ENCODE measurements at places on chromosomes 5 and 9.

DNA sequence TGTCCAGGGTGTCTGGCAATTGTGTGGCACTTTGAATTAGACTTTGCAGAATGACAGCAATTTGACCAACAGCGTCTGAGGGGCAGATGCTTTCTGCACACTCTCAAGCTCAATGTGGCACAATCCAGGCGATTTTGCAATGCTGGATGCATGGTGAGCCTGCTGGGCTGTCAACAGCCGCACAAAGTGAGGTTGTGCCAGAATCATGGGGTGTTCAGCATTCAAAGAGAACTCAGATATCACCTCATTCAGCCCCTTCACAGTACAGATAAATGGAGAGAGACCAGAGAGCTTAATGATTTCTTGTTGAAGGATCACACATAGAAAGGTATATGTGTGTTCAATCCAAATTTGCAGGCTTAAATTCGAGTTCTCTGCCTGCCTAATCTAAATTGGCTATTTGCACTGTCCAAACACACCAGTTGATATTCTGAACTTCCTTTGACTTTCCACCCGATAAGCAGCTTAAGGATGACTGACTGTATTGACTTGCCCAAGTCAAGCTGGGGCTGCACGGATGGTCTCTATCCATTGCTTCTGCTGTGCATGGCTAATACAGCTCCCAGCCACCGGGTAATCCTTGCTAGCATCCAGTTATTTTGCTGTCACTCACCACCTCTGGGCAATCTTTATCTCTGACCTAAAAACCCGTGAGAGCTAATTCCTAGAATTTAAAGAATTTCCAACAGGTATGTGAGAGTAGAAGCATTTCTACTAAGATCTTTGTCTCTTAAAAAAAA lies 157.9 kb upstream of the TAS2R1 start:
- DNase-seq: no peak

DNA sequence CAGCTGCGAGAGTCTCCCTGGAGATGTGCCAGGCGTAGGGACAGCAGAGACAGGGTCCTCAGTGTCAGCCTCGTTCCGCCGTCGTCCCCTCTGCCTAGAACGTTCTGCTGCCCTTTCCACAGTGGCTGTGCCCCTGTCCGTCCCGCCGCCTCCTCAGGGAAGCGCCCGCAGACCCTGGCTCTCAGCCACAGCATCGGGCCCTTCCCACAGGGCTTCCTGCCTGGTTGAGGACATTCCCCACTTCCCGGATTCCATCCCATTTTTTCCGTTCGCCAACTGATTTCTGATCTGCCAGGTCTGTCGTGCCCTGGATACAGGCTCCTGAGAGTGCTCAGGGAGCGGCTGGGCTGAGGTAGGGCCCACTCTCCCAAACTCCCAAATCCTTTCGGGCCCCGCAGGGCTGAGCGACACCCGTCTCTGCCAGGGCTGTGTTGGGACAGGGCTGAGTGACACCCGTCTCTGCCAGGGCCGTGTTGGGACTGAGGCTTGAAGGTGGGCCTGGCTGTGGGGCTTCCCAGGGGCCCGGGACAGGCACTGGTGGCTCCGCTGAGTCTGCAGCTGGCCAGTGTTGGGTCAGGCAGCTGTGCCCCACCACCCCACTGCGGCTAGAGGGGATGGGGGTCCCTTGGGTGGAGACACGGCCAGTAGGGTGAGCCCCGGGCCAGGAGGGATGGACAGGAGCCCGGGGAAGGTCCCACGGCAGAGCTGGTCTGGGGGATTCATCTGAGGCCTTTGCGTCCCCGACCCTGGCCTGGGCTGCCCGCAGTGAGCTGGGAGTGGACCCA lies 15.9 kb downstream of the DNLZ start:
- DNase-seq: no peak

DNA sequence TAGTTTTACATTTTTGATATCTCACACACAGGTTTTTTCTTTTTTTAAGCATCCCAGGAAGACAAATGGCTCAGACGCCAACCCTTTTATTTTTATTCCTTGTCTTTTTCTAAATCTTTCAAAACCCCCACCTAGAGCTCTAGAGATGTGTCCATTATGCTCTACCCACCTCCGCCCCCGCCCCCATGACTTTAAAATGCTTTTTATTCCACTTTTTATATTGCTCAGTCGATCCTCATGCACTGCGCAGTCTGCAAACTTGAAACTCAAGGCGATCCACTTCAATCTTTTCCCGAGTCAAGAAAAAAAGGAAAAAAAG lies 411 bp upstream of the MAT2B start:
- DNase-seq: no peak

- DNase-seq: no peak
Observed at GRCh38 chr9:124526174-124526573, 19.0 kb upstream of the NR5A1 start.

DNA sequence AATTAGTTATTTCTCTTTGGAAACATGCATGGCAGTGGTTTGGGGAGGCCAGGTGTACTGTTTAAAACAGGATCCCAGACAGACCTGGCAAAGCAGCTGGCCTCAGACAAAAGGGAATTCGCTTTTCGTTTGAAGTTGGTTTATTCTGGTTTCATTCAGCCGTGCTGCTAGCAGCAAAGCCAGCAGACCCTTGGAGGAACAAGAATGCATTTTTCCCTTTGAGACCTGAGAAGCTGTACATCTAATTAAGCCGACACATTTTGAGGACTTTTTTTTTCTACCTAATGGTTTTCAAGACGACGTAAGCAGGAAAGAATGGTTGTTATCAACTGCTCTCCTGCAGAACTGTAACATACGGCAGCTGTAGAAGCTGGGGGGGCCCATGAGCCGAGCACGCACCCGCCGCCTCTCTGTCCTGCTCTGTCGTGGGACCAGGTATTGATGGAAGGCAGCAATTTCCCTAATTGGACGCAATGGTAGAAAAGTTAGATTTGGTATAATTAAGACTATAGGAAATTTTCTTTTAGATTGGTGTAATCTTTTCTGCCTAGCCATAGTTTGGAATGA lies 13.6 kb downstream of the PLEKHG4B start:
- no peak for DNase-seq

GRCh38 chr9:119986713-119987112 lies 593.3 kb downstream of the CDK5RAP2 start:
- DNase-seq: no peak

DNA sequence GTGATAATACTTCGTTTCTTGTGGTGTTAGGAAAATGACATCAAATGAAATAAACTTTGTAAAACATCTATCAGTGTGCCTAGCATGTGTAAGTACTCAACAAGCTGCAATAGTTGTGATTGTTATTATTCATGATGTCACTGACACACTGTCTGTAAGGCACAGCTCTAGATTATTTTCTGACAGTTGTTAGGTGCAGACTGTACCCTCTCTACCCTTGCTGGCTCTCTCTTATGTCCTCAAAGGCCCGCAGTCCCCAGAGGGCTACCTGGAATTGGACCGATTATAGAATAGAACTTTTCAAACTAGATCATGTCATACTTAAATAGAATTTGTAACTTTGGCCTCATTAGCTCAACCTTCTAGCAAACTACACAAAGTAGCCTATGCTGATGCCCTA lies 65.9 kb upstream of the VCAN start:
- DNase-seq: no peak

DNA sequence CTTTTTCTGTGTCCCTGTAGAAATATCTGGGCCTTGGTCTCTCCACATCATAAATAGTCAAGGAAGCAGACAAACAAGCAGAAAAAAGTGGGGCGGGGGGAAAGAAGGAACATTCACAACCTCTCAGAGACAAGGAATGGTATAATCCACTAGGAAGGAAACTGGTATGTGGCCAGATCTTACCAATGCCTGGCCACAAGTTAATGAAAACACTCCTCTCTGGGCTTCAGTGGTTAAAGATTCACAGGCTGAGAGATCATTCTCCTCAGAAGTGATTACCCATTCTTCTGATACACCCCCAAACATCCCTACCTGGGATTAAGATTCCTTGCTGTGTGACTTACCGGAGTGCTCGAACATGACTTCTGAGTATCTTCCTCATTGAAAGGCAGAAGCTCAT lies 290.6 kb downstream of the MARCHF11 start:
- peak; percentile 71 for DNase-seq

GRCh38 chr9:91949392-91949945 lies 559 bp downstream of the ROR2 start:
- DNase-seq: no peak

DNA sequence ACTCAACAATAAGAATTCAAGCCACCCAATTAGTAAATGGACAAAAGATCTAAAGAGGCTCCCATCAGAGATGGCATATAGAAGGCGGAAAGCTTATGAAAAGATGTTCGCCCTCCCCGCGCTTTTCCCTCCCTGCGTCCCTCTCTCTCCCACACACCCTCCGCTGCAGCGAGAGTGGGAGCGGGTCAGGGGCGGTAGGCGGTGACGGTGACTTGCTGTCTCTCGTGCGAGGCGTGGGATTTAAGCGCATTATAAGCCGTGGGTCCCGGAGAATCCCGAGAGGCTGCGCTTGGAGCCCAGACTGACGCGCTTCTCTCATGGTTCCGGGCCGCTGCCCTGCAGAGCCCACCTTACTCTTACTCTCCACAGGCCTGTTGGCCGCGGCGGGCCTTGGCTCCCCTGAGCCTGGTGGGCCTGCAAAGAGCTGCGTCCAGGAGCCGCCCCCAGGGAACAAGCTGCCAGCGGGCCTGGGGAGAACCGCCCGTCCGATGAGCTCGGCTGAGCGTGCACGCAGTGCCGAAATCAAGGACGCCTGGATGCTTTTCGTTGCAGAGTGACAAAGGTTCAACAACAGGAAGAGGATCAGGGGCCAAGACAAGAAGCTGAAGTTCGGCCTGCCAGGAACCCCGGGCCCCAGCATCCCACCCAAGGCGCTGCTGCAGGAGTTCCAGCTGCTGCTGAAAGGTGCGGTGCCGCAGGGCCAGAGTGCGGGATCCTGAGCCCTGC lies 42.6 kb upstream of the BICD2 start:
- DNase-seq: no peak

DNA sequence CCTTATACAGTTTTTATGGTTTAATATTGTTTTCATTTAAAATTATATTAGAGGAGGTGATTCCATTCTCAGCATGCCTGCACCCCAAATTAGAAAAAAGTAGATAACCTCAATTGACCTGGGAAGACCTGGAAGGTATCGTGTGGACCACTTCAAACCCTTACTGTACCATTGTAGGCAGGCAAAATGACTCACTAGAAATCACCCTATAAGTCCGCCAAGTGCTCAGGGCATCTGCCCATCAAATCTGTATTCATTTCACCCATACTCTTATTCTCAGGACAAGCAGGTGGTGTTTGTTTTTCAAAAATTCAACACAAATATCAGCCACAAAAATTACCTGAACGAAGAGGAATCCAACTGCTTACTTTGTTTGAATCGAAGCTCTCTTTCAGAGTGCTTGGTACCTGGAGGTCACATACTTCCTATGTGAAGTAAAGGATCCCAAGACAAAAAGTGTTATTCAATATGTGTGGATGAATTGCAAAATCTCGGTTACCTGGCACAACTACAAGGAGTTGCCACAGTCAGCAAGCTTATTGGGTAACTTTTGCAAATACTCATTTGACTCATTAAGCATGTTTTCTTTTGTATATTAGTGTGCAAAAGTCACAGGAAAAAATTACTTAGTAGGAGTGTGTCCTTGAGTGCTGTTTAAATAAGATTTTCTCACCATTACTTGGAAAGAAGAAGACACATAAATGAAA lies 216.2 kb downstream of the ENC1 start:
- DNase-seq: no peak

- DNase-seq: no peak
Observed at GRCh38 chr5:34507933-34508332, 148.2 kb upstream of the RAI14 start.

DNA sequence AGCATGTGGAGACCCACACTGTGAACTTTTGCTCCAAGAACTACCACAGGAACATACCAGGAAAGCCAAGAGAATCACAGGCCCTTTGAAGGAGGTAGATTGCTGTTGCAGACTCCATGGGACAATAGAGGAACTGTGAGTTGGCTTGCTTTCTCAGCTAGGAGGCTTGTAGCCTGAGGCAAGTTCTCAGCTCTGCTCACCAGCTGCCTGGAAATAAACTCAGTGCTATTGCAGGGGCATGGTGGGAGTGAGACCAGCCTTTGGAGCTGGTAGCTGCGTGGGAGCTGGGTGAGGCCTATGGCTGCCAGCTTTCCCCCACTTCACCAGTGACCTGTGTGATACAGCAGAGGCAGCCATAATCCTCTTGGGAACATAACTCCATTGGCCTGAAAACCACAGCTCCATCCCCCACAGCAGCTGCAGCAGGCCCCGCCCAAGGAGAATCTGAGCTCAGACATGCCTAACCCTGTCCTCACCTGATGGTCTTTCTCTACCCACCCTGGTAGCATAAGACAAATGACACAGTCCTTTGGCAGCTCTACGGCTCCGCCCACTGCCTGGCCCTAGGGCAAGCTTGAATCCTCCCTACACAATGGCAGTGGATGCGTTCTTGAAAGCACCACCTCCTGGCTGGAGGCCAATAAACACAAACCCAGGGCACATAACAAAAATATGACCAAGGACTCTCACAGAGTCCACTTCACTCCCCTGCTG lies 389.5 kb downstream of the KIF4B start:
- no peak for DNase-seq
